ENCODE measurements at places on chromosomes 5 and 9. TPM values are rescaled to one million over a fixed set of nuclear protein-coding genes. Genes with fewer than 3 reads are reported as not detected.

WWC1 gene
- not detected for total RNA-seq

ADCY2 gene
- total RNA-seq, result 6.5 TPM

AGXT2 gene
- not detected for total RNA-seq

CPLANE1 gene
- 34.2 TPM for total RNA-seq

Measured in SJCRH30 (cell line).